ENCODE measurements at places on chromosomes 5 and 9.
A peak's percentile ranks its signal among the peaks of the same experiment; 100 is the strongest.

GRCh38 chr9:89405826-89406225 is 87.5 kb downstream of the SECISBP2 start:
- no peak for DNase-seq
- no peak overlapping the region for H3K4me3 ChIP-seq
- H3K4me1 ChIP-seq: peaks cover 52% of the 10 kb centered on the region
- peak overlapping the region; percentile 74 for H3K27ac ChIP-seq

- no peaks in the 10 kb centered on the region for H3K36me3 ChIP-seq
- H3K4me3 ChIP-seq: no peak within 1 kb of the TSS
- no peak within 1 kb of the TSS for H3K27ac ChIP-seq
- no peak for DNase-seq
- H3K4me1 ChIP-seq: peaks cover 23% of the 10 kb centered on the region
Observed at GRCh38 chr5:139383275-139383992, at the start of gene SLC23A1. TSS of gene SLC23A1 (minus strand) at chr5:139383297. CDS start at chr5:139383253, 44 bp downstream.

DNA sequence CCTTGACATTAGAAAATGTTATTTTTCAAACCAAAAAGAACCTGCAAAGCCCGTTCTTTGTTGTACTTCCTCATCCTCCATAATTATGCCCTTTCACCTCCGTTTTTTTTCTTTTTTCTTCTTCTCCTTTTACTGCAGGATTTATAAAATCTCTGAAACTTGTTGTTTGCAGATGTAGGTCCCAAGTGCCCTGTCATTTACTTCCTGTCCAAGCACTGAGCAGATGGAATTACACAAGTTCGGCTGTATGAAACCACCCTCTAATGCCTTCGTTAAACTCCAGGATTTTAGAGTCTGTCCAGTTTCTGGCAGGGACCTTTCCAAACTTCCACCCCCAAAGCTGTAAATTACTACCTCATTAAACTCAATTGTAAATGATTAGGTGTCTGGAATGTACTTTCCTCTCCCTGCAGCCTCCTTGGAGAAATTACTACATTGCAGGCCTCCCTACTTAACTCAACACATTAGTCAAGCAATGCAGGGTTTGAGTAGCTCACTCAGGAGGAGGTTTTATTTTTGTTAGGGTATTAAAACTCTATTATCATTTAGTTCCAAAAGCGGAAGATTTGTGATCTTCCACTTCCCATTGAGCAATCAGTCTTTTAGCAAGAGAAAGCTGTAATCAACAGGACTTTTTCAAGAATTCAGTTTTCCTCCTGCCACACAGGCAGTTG is 125.6 kb upstream of the LPAR1 start:
- H3K4me1 ChIP-seq: no peaks in the 10 kb centered on the region
- H3K36me3 ChIP-seq: peaks cover 2% of the 10 kb centered on the region
- H3K4me3 ChIP-seq: no peak overlapping the region
- no peak overlapping the region for H3K27ac ChIP-seq
- H3K27me3 ChIP-seq: no peaks in the 10 kb centered on the region

GRCh38 chr5:123429993-123430392 is 6.8 kb upstream of the CEP120 start:
- no peaks in the 10 kb centered on the region for H3K36me3 ChIP-seq
- no peak overlapping the region for H3K27ac ChIP-seq
- H3K4me3 ChIP-seq: no peak overlapping the region

Measured in activated CD4-positive, alpha-beta memory T cell treated with anti-CD3 and anti-CD28 coated beads for 36 hours (primary cell).